ENCODE measurements at places on chromosomes 4 and X. TPM values are rescaled to one million over a fixed set of nuclear protein-coding genes. Genes with fewer than 3 reads are reported as not detected.

The NUP62CL gene
- 9.8 TPM for total RNA-seq

The RAB33A gene
- total RNA-seq, result 5.1 TPM

GRCh38 chr4:165605811-165606210 lies 227.0 kb downstream of the CPE start:
- no peaks in the 10 kb centered on the region for H3K27me3 ChIP-seq
- H3K4me1 ChIP-seq, result peaks cover 29% of the 10 kb centered on the region
- no peak overlapping the region for H3K27ac ChIP-seq
- no peak overlapping the region for H3K4me3 ChIP-seq
- H3K36me3 ChIP-seq, result no peaks in the 10 kb centered on the region

- peaks cover 26% of the 10 kb centered on the region for H3K4me1 ChIP-seq
- peaks cover 8% of the 10 kb centered on the region for H3K27me3 ChIP-seq
- no peak for DNase-seq
- no peaks in the 10 kb centered on the region for H3K36me3 ChIP-seq
- no peak overlapping the region for H3K4me3 ChIP-seq
- no peak overlapping the region for H3K27ac ChIP-seq
Measured at GRCh38 chrX:68895341-68895755, 66.5 kb downstream of the EFNB1 start.

DNA sequence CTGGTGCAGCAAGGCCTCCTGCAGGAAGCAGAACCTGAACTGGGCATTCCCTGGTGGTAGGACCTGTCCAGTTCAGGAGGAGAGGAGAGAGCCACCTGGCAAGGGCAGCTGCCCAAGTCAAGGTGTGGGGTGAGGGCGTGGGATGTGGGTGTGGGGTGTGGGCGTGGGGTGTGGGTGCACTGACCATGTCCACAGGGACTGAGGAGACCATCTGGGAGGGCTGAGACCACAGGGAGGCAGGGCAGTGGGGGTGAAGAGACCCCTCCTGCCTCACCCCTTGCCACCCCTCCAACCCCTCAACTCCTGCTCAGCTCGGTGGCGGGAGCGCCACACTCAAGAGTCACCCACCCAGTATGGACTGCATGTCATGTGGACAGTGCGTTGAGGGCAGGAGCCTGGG lies 117.9 kb downstream of the CPZ start:
- H3K27me3 ChIP-seq, result no peaks in the 10 kb centered on the region
- H3K27ac ChIP-seq, result no peak overlapping the region
- peaks cover 17% of the 10 kb centered on the region for H3K4me1 ChIP-seq

The CENPVL2 gene
- 0.56 TPM for total RNA-seq

The TLR2 gene
- 0.22 TPM for total RNA-seq

- H3K27ac ChIP-seq, result no peak overlapping the region
- no peak for DNase-seq
- H3K4me1 ChIP-seq, result no peaks in the 10 kb centered on the region
- no peak overlapping the region for H3K4me3 ChIP-seq
- H3K36me3 ChIP-seq, result no peaks in the 10 kb centered on the region
- no peaks in the 10 kb centered on the region for H3K27me3 ChIP-seq
Measured at GRCh38 chr4:145301386-145302080, 121.1 kb upstream of the OTUD4 start.

- H3K4me3 ChIP-seq, result no peak overlapping the region
- peaks cover 9% of the 10 kb centered on the region for H3K36me3 ChIP-seq
- no peak for DNase-seq
- H3K27me3 ChIP-seq, result no peaks in the 10 kb centered on the region
- no peak overlapping the region for H3K27ac ChIP-seq
Measured at GRCh38 chr4:3207531-3208037, 41.4 kb upstream of the MSANTD1 start.

GRCh38 chr4:118113220-118113619 lies 78.9 kb downstream of the NDST3 start:
- no peaks in the 10 kb centered on the region for H3K27me3 ChIP-seq
- no peaks in the 10 kb centered on the region for H3K4me1 ChIP-seq
- no peak overlapping the region for H3K4me3 ChIP-seq

The PABPC5 gene
- 5.0 TPM for total RNA-seq

- H3K4me1 ChIP-seq, result peaks cover 62% of the 10 kb centered on the region
- DNase-seq, result peak; percentile 65
- peak overlapping the region; percentile 20 for H3K4me3 ChIP-seq
- H3K36me3 ChIP-seq, result no peaks in the 10 kb centered on the region
- H3K27ac ChIP-seq, result peak overlapping the region; percentile 78
- no peaks in the 10 kb centered on the region for H3K27me3 ChIP-seq
Measured at GRCh38 chr4:144356941-144357381, 216.4 kb upstream of the GYPA start.

GRCh38 chr4:153486281-153487151 lies 20.4 kb downstream of the TMEM131L start:
- no peaks in the 10 kb centered on the region for H3K27me3 ChIP-seq
- no peak overlapping the region for H3K27ac ChIP-seq
- no peak overlapping the region for H3K4me3 ChIP-seq
- H3K36me3 ChIP-seq, result no peaks in the 10 kb centered on the region
- DNase-seq, result peak; percentile 36

- no peaks in the 10 kb centered on the region for H3K36me3 ChIP-seq
- no peak for DNase-seq
- no peaks in the 10 kb centered on the region for H3K27me3 ChIP-seq
- no peak overlapping the region for H3K27ac ChIP-seq
Measured at GRCh38 chr4:134027931-134028330, 173.7 kb downstream of the PABPC4L start.

DNA sequence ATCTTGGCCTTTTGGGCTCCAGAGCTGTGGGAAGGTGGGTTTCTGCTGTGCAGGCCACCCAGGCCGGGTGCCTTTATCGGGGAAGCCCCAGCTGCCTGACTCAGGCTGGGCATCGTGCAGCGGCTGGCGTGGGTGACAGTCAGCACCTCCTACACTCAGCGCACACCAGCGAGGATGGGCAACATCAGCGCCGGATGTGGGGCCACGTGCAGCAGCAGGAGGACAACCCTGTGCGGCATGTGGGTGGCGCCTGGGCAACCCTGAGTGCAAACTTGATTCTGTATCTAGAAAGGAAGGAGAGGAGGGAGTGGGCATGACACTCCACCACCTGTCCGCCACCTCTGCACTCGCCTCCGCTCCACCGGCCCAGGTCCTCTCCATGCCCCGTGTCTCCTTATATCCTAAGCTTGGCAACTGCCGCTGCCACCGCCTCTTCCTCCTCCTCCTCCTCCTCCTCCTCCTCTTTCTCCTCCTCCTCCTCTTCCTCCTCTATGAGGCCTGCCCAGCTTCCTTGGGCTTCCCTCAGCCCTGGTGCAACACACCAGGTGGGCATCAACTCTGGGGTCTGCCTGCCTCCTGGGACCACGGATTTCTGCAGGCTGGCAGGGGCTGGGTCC lies 107.4 kb upstream of the AFAP1 start:
- no peaks in the 10 kb centered on the region for H3K27me3 ChIP-seq
- no peak for DNase-seq
- H3K4me3 ChIP-seq, result no peak overlapping the region
- H3K4me1 ChIP-seq, result peaks cover 17% of the 10 kb centered on the region

GRCh38 chr4:147616849-147617172 lies 386 bp upstream of the TMEM184C start:
- H3K4me3 ChIP-seq, result peak overlapping the region; percentile 88
- H3K36me3 ChIP-seq, result no peaks in the 10 kb centered on the region
- no peak for DNase-seq
- peaks cover 16% of the 10 kb centered on the region for H3K4me1 ChIP-seq
- no peak overlapping the region for H3K27ac ChIP-seq
